ENCODE measurements at places on chromosomes 2 and 18.

DNA sequence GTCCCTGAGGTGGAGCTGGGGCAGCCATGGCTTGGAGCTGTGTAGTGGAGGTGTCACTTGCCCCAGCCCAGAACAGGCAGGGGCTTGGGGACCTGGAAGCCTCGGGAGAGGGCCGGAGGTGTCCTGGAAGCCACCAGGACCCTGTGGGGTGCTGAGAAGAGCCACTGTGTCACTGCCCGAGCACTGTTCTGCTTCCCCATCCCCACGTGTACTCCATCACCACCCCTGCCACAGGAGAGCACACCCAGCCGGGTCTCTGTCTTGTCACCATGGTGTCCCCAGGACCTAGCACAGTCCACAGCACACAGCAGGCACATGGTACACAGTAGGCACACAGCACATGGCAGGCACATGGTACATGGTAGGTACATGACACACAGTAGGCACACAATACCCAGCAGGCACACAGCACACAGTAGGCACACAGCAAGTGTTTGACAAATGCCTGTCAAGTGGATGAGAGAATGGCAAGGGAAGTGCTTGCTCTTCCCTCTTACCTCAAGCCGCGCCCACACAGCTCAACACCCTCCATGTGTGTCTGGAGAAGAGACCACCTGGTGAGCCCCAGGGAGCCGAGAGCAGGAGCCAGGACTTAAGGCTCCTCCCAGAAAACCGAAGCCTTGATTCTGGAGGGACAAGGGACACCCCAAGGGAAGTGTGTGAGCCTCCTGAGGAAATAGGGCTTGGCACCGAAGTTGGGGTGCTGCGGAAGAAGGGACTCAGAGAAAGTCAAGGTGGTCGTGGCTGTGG lies 13.3 kb downstream of the MBP start:
- DNase-seq: no peak

- no peak for DNase-seq
Measured at GRCh38 chr2:69222953-69223658, 163.9 kb downstream of the GFPT1 start.

DNA sequence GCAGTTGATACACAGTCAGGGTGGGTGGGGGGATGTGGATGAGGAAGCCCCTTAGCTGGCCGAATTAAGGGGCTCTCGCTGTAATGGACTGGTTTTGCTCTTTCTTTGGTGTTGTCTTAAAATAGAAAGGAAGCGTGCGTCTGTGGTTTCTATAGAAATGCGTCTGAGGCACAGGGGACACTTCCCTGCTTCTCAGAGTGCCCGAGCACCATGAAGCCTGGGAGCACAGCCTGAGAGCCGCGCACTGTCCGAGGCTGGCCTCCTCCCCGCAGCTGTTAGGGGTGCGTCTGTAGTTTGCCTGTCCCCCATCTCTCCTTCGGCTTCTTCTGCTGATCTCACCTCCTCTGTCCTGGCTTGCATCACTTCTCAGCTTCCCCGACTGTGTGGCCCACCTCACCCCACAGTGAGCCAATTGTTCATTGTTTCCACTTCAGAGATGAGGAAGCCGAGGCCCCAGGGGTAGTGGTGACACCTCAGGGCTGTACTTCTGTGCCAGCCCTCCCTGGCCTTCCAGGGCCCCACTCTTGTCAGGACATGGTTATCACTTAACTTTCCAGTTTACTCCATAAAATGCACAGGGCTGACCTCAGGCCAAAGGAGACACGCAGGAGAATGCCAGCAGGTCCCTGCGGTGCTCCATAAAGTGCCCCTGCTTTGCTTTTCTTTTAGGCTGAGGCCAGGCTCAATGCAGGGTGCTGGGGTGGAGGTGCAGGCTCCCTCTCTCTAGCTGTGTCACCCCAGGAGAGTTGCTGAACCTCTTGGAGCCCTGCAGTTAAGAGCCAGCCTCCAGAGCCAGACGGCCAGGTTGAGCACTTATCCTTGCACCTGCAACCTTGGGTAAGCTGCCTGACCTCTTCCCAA lies 210.6 kb downstream of the SEPTIN10 start:
- no peak for DNase-seq

- DNase-seq: no peak
Measured at GRCh38 chr2:213476641-213477040, 192.4 kb downstream of the SPAG16 start.

DNA sequence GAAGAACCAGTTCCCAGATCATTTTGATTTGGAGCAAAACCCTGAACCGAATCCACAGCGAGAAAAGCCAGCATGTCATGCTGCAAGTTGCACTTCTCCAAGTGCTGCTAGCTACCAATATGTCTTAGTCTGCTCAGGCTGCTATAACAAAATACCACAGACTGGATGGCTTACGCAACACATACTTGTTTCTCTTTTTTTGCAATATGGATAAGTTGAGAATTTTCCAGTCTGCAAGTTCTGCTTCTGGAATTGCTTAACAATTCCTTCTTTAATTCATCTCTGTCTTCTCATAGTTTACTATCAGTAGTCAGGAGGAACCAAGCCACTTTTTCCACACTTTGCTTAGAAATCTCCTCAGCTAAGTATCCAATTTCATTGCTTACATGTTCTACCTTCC lies 105.9 kb upstream of the RBBP8 start:
- DNase-seq: no peak

DNA sequence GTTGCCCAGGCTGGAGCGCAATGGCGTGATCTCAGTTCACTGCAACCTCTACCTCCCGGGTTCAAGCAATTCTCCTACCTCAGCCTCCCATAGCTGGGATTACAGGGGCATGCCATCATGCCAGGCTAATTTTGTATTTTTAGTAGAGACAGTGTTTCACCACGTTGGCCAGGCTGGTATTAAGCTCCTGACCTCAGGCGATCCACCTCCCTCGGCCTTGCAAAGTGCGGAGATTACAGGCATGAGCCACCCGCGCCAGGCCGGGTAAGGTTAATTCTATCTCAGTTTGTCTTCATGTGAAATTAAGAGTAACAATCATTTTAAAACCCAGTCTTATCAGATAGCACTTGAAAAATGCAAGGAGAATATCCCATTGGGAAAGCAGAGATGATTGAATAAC lies 1681.7 kb upstream of the DDX18 start:
- no peak for DNase-seq

DNA sequence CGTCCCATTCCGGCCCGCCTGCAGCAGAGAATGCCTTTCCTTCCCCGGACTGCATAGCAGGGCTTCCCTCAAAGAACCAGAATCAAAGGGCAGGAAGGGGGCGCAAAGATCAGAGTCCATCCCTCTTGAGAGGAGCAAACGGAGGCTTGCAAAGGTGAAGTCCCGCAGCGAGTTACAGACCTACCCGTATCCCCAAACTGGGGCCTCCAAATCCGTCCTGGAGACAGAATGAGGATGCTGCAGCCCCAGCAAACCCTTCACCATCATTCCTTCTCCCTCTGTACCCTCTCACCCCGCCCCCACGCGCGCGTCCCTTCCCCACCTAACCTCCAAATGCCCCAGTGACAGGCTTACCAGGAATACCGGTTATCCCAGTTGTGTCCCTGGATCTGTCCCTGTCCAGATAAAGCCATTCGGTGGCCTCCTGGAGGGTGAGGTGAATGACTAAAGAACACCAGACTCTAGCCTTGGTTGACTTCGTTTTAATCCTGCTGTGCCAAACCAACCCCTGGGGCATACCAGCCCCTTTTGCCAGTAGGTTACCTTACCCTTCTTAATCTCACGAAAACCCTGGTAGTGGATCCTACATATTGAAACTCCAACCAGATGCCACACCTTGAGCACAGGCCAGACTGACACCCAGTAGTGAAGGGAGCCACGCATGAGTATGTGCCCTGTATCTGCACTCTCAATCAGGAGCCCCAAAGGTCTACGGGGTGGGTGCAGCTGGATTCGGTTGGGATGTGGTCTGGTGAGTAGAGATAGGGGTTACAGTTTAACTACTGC lies 961 bp upstream of the SLC40A1 start:
- peak; percentile 5 for DNase-seq

- DNase-seq: no peak
Measured at GRCh38 chr2:100747996-100748615, 71.8 kb upstream of the NPAS2 start.

DNA sequence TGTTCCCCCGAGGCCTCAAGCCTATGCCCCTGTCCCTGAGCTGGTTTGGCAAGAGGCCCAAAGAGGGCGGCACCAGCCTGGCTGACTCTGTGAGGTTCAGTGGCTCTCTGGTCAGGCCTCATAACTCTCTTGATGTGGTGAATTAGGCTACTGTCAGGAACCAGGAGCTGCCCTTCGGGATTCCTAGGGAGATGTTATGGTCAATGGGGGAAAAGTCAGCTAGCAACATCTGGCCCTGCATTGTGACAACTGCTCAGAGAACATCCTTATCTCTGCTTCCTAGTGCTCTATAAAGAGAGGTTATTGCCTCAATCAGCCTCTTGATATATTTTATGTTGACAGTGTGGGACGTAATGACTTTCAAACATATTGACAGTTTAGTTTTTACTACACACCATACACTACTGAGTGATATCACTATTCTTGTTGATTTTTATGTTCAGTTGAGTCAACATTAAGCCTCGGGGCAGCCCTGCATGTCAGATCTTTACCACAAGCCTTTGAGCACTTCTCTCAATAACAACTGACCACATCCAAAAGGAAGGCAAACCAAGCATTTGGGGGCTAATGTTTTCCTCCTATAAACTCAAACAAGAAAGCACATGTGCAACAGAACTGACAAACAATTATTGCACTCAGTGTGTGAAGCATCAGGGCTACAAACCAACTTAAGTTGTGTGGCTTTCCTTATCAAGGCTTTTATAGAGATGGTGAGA lies 448.3 kb upstream of the SLC14A2 start:
- DNase-seq: no peak

DNA sequence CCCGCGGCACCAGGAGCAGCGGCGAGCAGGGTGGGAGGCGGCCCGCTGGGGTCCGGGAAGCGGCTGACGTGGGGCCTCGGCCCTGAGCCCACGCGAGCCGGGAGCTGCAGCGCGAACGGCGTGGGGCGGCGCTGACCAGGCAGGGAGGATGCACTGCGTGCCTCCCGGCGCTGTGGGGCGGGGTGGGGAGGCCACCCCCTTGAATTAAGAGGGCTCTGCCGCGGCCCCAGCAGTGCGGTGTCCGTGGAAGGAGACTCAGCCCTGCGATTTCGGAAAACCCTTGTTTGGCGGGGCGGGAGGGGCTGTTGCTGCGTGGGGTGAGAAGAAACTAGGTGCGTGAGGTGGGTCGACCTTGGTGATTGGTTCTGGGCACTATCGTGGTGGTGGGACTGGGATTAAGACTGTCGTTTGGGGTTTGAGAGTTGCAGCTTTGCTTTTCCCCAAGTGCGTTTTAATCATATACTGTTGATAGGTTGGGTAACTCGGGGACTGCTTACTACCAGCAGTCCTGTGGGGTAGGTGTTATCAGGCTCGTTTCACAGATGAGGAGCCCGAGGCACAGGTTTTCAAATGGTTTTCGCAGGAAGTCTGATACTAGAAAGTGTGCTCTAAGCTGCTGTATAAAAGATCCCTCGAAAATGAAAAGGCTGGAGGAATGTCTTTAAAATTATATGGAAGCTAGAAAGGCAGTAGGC lies 722 bp downstream of the ACSL3 start:
- DNase-seq: no peak

DNA sequence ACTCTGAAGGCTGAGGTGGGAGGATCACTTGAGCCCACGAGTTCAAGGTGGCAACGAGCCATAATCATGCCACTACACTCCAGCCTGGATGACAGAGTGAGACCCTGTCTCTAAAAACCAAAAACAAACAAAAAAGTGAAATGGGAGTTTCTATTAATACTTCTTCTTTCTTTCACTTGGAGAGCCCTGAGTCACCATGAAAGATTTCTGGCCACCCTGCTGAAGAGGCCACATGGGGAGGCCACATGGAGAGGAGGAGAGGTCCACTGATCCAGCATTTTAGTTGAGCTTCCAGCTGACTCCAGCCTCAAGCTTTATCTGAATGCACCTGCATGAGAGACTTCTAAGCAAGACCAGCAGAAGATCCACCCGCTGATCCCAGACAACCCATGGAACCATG lies 74.2 kb upstream of the LAPTM4A start:
- no peak for DNase-seq

DNA sequence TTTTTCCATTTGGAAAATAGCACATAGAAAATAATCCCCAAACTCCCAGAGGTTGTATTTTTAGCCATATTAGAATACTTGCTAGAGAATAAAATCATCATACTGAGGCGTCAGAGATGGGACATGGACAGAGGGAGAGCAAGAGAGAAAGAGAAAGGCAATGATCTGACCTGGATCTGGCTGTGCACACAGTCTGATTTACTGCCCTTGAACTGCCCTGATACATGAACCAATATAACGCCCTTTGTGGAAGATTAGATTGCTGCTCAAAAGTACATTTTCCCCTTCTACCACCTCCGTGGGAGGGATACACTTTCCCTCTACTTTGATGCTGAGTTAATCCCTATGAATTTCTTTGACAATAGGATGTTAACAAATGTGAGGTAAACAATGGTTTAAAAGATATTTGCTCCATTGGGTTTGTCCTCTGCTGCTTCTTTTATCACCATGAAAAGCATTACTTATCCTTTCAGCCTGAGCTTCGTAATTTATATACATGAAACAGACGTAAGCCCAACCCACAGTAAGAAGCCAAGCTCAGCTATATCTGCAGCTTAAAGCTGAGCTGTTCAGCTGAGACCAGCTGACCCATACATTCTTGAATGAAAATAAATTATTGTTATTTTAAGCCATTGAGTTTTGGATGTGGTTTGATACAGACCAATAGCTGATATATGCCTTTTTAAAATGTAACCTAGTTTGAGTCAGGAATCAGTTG lies 1664.6 kb upstream of the CELF4 start:
- no peak for DNase-seq

- DNase-seq: no peak
Measured at GRCh38 chr2:112582314-112582746, 2.1 kb upstream of the CHCHD5 start.

DNA sequence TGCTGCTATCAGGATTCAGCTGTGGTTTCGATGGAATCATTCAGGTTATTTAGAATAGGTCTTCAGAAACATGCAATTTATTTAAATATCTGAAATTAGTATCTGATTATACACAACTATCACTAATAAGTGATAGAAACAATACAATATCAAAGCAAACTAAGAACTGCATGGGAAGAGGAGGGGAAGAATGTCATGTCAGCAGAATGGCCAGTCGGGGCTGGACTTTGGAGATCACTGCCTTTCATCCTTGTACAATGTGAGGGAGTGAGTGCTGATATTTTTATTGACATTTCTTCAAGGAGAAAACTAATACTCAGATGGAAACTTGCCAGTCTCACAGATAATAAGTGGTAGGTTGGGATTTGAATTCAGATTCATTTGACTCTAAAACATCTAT lies 224.0 kb upstream of the LINC00305 start:
- no peak for DNase-seq

- no peak for DNase-seq
Measured at GRCh38 chr2:121547646-121548045, 17.0 kb downstream of the RNU4ATAC start.

All from T-helper 17 cell (primary cell).